ENCODE measurements at places on chromosomes 1 and 21.

GRCh38 chr1:80962564-80962963, 838.2 kb upstream of the ADGRL2 start:
- no peak for DNase-seq

- DNase-seq: no peak
Observed at GRCh38 chr21:42258885-42259407, 40.0 kb downstream of the ABCG1 start.

DNA sequence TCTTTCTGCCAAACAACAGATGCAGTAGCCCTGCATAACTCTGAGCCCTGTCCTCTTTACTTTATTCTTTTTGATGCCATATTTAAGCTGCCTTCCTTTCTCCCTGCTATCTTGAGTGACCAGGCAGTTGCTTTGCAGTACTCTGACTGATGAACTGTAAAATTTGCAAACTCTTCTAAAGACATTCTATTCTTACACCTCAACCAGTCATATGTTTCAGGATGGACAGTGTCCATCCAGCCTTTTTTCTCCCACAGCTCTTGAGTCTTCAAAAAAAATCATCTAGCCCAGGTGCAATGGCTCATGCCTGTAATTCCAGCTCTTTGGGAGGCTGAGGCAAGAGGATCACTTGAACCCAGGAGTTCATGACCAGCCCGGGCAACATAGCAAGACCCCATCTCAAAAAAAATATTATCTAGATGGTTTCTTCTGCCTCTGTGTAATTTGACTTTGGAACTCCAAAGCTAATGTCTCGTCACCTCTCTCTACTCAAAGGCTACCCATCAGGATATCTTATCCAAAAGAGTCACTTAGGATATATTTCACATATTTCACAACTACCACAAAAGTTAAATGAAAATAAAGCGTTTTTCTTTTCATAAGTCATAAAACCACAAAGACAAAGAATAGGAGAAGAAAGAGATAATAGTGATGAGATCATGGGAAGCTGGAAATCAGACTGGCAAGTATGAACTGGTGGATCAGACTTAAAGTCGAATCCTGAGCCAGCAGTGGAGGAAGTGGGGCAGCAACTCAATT, 54.6 kb upstream of the IPO9 start:
- no peak for DNase-seq

DNA sequence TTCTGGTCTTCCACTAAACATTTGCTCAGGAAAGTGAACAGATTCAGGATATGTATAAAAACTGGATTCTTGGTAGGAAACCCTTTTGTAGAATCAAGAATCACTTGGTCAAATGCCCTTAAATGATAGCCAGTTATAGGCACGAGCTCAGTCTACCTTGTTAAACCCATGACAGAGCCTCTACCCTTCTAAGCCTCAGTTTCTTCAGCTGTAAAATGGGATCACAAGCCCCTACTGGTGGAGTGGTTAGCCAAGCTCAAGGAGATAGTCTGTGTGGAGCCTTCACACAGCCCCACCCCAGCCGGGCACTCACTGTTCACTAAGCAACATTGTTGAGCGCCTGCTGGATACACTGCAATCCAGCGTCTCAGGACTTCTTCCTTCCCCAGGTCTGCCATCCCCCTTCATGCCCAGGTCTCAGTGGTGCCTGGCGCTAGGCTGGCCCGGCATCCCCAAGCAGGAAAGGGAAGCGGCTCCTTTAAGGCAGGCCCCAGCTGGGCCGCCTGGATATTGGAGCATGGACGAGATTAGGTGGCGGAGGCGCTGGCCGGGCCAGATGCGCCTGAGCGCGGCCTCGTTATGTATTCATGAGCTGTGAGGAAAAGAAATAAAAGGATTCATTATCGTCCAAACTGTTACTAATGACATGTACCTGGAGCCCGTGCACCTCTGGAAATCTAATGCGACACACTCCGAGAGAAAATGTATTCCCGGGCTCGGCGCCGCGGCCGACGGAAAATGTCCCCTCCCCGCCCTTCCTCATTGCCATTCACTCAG, 75.6 kb downstream of the TAS1R2 start:
- DNase-seq: no peak

DNA sequence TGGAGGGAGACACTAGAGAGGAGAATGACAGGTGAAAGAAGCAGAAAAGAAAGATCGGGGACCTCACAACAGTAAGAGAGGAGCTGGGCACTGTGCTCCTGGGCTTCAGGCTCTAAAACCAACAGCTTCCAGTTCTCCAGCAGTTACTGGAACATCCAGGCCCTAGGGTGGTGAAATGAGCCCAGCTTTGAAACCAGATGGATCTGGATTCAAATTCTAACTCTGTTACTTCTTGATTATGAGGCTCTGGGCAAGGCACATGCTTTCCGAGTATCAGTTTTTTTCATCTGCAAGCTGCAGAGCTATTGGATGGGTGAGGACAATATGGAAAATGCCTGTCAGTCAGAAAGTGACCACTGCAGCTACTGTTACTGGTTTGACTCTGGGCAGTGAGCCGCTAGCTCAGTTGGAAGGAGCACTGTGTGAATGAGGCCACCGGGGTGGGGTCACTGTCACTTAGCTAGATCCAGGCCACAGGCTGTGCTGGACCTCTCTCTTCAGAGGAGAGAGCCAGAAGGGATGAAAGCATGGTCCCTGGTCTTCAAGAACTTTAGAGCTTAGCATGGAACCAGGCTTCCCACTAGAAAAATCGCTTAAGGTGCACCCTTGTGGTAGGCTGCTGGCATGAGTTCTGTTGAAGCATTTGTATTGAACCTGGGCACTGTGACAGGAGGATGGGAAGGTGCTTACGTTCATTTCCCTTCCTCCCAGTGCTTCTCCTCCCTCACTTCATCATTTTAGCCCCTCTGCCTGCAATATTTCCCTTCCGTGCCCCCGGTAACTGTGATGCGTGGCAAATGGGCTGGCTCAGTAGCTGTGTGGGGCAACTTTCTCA, 12.2 kb downstream of the PLEKHO1 start:
- no peak for DNase-seq

- DNase-seq: no peak
Observed at GRCh38 chr1:112688781-112689193, 14.3 kb downstream of the MOV10 start.

- DNase-seq: no peak
Observed at GRCh38 chr1:12424793-12425192, 193.2 kb downstream of the DHRS3 start.

All from NCI-H446 (cell line).